ENCODE measurements at places on chromosomes 3 and 15.

- no peak for DNase-seq
These were observed 182.9 kb downstream of the AKAP13 start for GRCh38 chr15:85563328-85563727.

DNA sequence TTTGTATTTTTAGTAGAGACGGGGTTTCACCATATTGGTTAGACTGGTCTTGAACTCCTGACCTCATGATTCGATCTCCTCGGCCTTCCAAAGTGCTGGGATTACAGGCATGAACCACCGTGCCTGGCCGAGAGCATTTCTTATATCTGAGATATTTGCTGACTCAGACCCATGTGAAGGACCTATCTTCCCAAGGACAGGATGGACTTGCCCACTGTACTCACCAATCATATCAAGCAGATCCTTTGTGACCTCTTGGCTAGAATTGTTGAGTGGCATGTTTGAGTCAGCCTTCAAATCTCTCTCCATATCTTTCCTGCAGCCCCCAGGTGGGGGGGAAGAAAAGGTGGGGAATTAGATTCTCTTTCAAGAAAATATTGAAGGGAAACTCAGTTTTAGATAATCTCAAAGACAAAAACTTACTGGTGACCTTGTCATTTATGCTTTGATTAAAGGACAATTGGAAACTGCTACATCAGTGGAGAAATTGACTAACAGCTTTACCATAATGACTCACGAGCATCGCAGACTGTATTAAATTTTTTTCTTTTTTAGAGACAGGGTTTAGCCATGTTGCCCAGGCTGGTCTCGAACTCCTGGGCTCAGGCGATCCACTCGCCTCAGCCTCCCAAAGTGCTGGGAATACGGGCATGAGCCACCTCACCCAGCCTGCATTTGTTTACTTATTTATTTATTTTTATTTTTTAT lies 3.1 kb downstream of the C3orf62 start:
- DNase-seq, result no peak

DNA sequence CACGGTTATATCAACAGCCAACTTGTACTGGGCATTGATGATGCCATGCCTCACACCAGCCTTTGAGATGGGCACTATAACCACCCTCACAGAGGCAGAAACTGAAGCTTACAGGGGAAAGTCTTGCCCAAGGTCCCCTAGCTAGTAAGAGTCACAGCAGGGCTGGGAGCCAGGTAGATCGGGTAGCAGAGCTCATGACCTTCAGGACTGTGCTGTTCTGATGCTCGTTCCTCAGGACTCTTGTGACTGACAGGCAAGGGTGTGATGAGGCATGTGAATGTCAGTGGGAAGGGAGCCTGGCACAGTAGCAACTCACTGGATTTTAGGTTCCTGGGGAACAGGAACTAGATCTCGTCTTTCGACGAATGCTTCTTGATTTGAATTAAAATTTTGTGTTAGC lies 65.7 kb downstream of the RLBP1 start:
- DNase-seq, result no peak

- DNase-seq, result peak; percentile 62
These were observed 40.9 kb downstream of the UACA start for GRCh38 chr15:70722266-70723121.

DNA sequence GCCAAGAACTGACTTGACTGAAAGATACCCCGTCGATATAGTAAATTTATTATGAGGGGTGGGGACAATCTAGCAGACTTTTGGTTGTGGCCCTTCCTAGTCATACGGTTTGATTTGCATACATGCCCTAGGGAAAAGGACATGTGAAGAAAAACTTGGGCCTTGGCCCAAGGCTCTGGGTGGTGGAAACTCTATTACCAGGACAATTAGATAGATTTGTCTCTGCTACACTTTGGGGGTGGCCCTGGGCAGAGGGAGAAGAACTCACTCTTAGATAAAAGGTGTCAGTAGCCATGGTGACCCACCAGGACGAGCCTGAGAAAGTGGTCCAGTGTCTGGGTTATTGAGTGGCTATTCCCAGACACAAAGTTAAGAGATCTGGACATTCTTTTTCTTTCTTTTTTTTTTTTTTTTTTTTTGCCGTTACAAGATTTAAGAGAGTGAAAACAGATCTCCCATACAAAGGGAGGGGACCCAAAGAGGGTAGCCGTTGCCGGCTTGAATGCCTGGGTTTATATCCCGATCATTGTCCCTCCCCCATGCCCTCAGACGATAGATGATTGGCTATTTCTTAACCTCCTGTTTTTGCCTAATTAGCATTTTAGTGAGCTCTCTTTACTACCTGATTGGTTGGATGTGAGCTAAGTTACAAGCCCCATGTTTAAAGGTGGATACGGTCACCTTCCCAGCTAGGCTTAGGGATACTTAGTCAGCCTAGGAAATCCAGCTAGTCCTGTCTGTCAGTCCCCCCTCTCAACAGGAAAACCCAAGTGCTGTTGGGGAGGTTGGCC lies 96.4 kb upstream of the SMAD3 start:
- no peak for DNase-seq

GRCh38 chr3:99901200-99901926 lies 83.7 kb downstream of the CMSS1 start:
- DNase-seq, result peak; percentile 75

DNA sequence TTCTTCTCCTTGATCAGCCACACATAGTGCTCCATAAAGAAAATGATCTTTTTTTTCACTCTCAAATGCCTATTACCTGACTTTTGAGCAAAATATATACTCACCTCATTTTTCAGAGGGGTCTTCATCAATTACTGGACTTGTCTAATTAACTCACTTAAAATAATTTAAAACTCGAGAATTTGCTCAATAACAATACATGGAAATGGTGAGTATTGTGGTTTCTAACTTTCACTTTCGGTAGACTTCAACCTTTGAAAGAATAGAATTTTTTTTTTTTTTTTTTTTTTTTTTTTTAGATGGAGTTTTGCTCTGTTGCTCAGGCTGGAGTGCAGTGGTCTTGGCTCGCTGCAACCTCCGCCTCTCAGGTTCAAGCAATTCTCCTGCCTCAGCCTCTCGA lies 17.7 kb upstream of the EPHB1 start:
- DNase-seq, result no peak

GRCh38 chr3:71879089-71879488 lies 94.1 kb upstream of the PROK2 start:
- no peak for DNase-seq

- no peak for DNase-seq
These were observed 189.4 kb downstream of the UBE3A start for GRCh38 chr15:25249236-25250010.

DNA sequence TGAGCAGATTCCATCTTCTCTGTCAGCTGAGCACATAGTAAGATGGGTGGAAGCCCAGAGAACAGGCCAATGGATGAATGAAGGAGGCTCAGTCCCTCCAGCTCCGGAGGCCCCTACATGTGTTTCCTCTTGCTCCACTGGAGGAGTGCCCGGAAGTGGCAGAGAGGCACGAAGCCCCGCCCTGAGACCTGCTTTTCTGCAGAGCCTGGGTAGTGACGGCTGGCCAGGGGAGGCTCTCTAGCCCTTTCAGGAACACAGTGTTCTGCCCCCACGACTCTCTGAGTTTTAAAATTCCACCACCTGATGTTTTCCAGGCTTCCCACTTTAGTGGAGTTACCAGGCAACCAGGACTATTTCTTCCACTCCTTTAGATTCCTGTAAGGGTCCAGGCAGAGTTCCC lies 149.4 kb upstream of the SLC6A11 start:
- no peak for DNase-seq

DNA sequence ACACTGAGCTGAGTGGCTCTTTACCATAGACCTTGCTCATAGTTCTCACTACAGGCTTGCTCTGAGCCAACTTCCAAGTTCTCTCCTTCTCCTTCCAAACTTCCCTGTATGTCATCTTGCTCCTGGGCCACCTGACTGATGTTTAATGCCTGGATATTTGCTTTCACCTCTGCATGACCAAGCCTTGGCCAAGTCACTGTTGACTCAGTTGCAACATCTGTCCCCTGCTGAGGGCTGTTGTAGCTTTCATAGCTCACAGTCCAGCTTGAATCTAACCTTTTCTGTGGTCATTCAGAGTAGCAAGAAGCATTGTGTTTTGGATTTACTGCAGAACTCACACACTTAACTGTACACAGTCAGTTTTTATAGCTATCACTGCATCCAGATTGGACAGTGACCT lies 171.8 kb upstream of the ROPN1 start:
- DNase-seq, result no peak

GRCh38 chr15:29670266-29670665 lies 152.0 kb downstream of the TJP1 start:
- DNase-seq, result no peak

GRCh38 chr3:24167429-24167828 lies 222.3 kb downstream of the NR1D2 start:
- DNase-seq, result no peak

DNA sequence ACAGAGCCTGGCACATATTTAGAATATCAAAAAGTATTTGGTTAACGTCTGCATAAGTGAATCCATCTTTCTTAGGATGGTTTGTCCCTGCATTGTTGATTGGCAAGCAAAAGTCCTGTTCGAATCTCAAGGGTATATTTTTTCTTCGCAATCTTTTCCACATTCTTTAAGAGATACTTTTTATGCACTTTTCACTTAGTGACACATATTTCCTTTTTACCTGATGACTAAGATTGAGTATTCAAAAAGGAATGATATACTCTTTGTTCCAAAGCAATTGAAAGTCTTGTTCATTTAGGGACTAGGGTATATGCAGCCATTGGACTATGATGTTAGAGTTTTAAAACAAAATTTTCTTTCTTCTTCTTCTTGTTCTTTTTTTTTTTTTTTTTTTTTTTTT lies 349.9 kb downstream of the NLGN1 start:
- peak; percentile 60 for DNase-seq

DNA sequence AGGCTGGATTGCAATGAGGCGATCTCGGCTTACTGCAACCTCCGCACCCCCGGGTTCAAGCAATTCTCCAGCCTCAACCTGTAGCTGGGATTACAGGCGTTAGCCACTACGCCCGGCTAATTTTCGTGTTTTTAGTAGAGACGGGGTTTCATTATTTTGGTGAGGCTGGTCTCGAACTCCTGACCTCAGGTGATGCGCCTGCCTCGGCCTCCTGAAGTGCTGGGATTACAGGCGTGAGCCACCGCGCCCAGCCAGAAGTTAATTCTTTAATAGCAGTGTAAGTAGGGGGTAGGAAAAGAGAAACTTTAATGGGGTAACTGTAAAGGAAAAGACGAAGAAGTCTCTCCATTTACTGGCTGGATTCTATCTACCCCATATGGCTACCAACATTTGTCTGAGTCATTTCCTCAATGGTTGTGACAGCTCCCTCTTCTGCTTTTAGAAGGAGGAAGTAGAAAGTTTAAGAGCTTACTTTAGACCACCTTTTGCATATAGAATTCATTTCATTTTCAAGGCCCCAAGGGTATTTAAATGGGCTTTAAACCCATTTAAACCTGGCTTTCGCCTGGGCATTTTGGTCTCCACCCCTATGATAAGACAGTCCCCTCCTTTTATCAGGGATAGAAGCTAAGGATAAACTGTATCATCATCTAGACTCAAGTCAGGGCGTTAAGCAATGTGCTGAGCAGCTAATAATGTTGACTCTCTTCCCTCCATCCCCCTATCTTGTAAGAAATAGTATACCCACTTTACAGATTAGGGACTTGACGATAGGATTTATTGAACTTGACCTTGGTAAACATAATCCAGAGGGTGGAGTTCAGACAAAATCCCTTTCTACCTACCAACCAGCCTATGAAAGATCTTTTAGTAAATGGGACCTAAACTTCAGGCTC lies 1.1 kb upstream of the CDV3 start:
- no peak for DNase-seq

DNA sequence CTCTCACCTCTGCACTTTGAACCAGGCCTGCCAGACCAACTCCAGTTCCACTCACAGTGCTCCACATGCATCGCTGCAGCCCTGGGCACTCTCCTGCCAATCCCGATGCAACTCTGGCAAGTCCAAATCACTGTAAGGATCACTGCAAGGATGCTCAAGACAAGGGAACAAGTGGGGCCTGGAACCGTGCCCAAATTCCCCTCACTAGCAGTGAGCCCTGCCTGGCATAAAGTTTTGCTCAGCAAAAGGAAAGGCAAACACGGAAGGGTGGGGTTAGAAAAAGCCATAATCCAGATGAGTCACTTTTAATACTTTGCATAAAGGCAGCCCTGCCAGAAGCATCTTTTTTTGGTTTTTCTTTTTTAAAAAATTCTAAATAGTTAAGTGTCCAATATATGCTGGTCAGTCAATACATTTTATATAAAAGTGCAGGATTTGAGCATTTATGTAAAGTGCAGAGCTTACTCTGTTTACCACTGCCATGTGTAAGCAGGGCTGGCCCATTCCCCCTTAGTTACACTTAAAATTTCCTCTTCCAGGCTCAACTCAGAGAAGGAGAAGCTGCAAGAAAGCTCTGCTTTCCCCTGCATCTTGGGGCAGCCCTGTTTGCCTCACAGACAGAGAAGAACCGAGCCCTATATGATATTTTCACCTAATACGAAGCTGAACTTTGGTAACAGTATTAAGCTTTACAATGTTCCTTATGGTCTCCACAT lies 102.2 kb downstream of the CD47 start:
- peak; percentile 64 for DNase-seq

- DNase-seq, result no peak
These were observed 164.6 kb downstream of the CHSY1 start for GRCh38 chr15:101087172-101087769.

GRCh38 chr15:100693451-100693850 lies 91.1 kb downstream of the ASB7 start:
- DNase-seq, result no peak

GRCh38 chr3:157104928-157105652 lies 54.9 kb downstream of the CCNL1 start:
- DNase-seq, result no peak

GRCh38 chr15:25787855-25788520 lies 75.1 kb downstream of the ATP10A start:
- DNase-seq, result no peak

DNA sequence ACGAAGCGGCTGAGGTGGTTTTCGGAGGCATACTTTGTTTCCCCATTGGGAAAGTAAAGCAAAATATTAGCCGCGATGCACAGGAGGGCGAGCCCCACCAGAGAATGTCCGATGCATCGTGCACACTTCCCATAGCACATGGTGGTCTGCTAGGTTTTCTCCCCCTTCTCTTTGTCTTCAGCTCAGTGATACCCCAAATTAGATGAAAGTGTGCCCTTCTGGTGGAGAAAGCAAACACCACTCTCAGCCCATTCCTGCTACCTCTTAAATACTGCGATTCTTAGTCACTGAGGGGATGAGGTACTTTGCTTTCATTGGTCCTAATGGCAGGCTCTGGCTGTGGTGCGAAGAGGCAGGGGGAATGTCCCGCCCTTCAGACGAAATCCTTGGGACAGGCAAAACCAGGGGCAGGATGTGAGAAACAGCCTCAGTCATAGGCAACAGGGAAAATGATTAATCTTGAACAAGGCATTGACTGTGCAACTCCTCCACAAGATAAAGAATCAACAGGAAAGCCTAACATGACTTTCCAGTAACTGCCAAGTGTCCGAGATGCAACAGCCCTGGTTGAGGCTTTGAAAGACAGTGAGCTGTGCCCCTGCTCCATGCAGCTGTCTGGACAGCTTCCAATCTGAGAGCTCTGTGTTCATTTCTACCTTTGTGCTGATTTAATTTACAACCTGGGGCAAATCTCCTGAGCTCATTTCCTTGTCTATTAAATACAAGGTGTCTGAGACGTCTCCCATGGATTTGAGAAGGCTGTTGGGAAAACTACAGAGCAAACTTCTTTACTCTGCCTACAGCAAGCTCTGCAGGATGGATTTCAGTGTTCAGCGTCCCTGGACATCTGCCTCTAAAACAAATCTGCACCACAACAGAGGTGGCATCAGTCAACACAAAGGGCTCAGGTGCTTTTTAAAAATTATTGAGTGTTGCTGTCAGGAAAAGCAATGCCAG lies at the start of gene TM4SF1:
TM4SF1 (minus strand) TSS at position 242 of the 957 bp plus-strand sequence; CDS start at position 140, 102 bp downstream.
- DNase-seq, result peak; percentile 99

GRCh38 chr15:78358102-78358870 lies 18.1 kb downstream of the CRABP1 start:
- DNase-seq, result no peak

Measured in dermis microvascular lymphatic vessel endothelial cell (primary cell).